ENCODE measurements at places on chromosomes 2 and 18.

DNA sequence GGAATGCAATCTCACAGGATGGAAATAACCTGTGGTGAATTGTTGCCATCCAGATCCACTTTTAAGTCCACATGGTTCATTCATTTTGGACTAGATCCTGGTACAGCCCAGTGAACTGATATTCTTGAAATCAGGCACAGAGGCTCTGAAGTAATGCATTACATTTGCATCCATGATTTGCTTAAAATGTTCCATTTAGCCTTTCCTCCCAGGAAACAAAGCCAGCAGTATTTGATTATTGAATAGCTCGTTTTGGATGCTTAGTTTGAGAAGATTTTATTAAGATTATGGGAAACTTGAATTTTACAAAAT lies 995.8 kb upstream of the CDH2 start:
- DNase-seq, result no peak

- peak; percentile 65 for DNase-seq
Observed at GRCh38 chr2:230908595-230909191, 16.3 kb downstream of the GPR55 start.

- no peak for DNase-seq
Observed at GRCh38 chr2:221467610-221468009, 104.5 kb downstream of the EPHA4 start.

- no peak for DNase-seq
Observed at GRCh38 chr2:9780368-9781130, 62.7 kb upstream of the TAF1B start.

- DNase-seq, result no peak
Observed at GRCh38 chr18:9482790-9483189, 7.5 kb downstream of the RALBP1 start.

DNA sequence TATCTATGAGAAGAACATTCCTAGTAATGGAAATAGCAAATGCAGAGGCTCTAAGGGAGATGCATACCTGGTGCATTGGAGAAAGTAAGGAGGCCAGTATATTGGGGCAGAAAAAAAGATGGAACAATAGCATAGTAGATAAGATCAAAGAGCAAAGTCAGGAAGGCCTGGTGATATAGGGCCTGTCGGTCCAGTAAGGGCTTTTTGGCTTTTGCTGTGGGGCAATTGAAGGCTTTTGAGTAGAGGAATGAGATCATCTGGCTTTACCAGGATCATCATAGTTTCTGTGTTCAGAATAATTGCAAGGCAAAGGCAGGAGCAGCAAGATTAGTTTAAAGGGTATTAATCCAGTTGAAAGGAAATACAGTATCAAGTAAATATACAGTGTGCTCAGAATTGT lies 111.8 kb downstream of the EHBP1 start:
- DNase-seq, result no peak

GRCh38 chr2:10048501-10049171 lies 5.3 kb downstream of the KLF11 start:
- DNase-seq, result peak; percentile 36

DNA sequence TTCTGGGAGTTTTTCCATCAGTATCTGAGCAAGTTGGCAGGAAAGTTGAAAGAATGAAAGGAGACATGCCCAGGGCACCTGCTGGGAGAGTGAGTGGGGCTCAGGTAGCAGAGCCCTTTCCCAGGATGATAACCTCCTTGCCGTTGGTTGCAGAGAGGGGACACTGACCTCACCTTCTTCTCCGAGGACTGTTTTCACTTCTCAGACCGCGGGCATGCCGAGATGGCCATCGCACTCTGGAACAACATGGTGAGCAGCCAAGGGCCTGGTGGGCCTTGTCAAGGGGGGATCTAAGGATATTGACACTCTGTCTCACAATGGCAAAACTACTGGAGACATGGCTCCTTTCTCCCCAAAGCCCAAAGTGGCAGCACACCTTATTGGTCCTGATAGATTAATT lies 118.8 kb upstream of the PPP1CB start:
- DNase-seq, result no peak

- DNase-seq, result no peak
Observed at GRCh38 chr2:137969418-137969765, 5.1 kb downstream of the HNMT start.

- no peak for DNase-seq
Observed at GRCh38 chr2:120855855-120856405, 120.3 kb downstream of the GLI2 start.

DNA sequence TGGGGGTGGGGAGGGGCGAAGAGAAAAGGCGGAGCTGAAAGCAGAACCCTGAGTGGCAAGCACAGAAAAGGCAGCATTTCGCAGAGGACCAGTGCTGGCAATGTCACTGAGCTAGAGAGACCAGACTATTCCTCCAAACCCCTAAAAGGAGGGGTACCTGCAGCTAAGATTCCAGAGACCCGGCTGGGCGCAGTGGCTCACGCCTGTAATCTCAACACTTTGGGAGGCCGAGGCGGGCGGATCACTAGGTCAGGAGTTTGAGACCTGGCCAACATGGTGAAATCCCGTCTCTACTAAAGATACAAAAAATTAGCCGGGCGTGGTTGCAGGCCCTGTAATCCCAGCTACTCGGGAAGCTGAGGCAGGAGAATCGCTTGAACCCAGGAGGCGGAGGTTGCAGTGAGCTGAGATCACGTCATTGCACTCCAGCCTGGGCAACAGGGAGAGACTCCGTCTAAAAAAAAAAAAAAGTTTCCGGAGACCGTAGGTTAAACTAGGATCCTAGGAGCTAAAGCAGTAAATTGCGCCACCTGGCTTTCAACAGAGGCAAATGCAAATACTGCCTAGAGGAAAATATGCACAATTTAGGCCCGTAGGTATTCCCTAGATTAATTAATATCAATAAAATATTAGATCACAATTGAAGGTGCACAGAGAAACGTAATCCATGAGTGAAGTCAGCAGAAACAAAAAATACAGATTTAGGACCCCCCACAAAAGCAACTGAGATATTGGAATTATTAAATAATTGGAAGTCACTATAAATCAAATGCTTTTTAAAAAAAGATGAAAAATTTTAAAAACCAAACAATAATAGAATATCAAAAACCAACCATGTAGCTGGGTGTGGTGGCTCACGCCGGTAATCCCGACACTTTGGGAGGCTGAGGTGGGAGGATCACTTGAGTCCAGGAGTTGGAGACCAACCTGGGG lies 4.9 kb downstream of the UCN start:
- peak; percentile 36 for DNase-seq
